ENCODE measurements at places on chromosomes 4 and X.

DNA sequence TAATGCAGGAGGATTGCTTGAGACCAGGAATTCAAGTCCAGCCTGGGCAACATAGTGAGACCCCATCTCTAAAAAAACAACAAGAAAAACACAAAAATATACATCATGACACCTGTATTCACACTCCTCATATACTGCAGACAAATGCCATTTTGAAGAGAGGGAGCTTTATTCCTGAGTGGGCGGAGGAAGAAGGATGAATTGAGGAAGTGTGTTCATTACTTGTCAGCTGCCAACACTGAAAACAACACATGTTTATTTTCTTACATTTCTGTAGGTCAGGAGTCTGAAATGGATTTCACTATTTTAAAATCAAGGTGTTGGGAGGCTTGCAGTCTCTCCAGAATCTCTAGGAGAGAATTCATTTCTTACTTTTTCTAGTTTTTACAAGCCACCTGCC, 47.2 kb upstream of the CD99 start:
- no peak for DNase-seq

DNA sequence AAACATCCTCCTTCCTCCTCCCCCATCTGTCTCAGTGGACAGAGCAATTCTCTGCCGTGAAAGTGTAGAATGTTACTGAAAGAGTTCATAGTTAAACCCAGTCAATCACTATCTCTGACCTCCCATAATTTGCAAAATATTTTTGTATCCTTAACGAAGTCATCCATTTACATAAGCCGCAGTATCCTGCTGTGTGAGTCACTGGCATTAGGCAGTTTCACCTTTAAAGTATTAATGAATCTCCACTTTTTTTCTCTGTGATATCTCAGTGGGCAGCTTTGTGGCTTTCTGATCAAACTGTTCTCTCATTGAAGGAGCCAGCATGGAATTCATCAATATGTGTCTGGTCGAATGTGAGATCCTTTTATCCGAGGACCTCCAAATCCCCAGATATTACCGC, 678.6 kb upstream of the TENM3 start:
- no peak for DNase-seq

GRCh38 chr4:177119691-177120090, 190.0 kb upstream of the NEIL3 start:
- no peak for DNase-seq

GRCh38 chrX:150366951-150367545, 3.9 kb downstream of the MAMLD1 start:
- no peak for DNase-seq

DNA sequence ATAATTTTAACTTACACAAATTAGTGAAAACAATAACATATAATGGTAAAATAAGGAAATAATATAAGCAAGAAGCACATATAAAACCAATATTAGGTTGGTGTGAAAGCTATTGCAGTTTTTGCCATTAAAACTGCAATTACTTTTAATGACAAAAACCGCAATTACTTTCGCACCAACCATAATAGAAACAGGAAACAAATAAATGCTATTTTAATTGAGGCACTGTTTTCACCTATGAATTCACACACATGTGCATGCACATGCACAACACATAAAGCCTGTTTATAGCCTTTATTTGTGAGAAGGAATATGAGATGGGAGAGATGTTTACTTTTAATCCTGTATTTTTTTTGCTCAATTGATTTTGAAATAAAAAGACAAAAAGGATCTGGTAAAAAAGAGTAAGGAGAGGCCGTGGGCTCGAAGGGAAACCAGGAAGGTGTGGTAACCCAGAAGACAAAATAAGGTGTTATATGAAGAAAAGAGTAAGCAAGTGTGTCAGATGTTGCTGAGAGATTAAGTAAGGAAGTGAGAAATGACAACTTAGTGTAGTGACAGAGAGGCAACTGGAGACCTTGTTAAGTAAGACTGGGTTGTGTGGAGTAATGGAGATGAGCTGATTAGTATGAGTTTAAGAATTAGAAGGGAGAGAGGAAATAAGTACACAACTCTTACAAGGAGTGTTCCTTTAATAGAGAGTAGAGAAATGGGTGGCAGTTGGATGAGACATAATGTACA, 69.0 kb downstream of the KLHL13 start:
- no peak for DNase-seq

- no peak for DNase-seq
These were observed 12.0 kb downstream of the TMSB4X start for GRCh38 chrX:12986886-12987285.

DNA sequence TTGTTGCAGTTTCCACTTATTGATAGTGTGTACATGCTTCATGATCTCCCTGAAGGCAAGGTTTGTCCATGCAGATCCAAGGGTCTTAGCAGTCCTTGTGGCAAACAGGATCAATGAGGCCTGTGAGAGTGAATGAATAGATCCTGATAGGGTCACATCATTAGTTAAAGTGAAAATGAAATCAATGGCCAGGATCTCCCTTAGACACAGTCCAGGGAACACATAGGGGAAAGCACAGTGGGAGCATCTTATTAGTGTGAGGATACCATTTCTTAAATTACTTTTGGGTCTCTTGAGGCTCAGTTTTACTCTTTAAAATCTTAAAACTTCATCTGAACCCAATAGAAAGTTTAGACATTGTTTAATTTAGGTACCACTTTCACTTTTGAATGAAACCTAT, 59.3 kb downstream of the ARHGAP6 start:
- DNase-seq, result no peak

- DNase-seq, result peak; percentile 43
These were observed 301.7 kb downstream of the ADGRL3 start for GRCh38 chr4:61501812-61502211.

DNA sequence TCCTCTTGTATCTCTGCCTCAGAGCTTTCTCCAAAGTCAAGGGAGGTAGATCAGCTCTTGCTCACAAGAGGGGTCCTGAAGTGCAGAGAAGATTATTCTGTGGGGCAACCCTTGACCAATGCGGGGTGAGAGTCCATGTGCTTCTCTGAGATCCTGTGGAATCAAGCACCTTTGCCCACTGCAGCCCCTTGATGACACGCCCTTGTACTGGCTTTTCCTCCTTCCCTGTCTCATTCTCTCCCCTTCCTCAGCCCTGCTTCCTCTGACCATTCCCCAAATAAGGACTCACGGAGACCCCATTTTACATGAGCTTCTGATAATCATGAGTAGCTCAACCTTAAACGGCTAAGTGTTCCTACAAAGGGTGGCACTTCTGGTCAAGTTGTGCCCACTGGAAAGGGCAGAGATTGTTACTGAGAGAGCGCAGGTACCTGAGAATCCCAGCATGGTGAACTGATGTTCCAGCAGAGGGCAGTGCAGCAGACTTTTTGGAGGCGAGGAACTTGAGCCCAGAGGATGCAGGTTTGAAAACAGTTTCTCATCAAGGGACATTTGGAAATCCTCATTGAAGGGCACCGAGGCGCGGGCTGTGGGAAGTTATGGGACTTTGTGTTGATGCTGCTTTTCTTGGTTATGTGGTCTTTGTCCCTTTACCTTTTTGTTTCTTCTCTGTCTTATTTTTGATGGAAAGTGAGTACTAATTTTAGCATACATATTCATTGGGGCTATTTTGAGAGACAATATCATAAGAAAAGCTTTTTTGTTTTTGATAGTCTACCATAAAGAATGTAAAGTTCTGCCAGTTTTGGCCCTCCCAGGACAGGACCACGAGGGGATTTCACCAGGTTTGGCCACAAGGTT, 201.3 kb downstream of the RBM46 start:
- DNase-seq, result peak; percentile 58

GRCh38 chrX:123884809-123885408, 25.1 kb downstream of the XIAP start:
- peak; percentile 60 for DNase-seq

DNA sequence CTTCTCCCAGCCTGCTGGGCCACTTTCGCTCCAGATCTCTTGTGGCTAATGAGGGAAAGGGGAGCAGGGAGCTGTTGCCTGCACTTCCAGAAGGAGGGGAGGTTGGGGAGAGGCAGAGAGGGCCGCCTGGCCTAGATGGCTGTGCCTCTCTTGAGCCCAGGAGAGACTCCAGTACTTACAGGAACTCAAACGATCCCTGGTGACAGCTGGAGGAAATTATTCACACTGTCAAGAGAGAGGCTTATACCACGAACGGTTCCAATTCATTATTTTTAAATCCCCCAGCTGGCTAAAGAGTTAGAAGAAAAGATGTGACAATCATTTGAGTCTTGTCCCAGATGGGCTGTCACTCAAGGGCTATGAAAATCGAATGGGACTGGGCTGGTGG, 96.1 kb downstream of the PHKA2 start:
- DNase-seq, result no peak

- peak; percentile 50 for DNase-seq
These were observed 583 bp downstream of the RASL11B start for GRCh38 chr4:52862639-52863161.

DNA sequence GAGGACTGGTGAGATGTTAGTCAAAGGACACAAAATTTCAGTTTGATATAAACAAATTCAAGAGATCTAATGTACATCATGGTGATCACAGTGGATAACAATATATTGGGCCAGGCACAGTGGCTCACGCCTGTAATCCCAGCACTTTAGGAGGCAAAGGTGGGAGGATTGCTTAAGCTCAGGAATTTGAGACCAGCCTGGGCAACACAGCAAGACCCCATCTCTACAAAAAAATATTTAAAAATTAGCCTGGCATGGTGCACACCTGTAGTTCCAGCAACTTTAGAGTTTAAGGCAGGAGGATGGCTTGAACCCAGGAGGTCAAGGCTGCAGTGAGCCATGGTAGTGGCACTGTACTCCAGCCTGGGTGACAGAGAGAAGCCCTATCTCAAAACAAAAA, 8.7 kb downstream of the SCARB2 start:
- DNase-seq, result no peak

GRCh38 chr4:137609718-137610430, 77.6 kb upstream of the PCDH18 start:
- no peak for DNase-seq

DNA sequence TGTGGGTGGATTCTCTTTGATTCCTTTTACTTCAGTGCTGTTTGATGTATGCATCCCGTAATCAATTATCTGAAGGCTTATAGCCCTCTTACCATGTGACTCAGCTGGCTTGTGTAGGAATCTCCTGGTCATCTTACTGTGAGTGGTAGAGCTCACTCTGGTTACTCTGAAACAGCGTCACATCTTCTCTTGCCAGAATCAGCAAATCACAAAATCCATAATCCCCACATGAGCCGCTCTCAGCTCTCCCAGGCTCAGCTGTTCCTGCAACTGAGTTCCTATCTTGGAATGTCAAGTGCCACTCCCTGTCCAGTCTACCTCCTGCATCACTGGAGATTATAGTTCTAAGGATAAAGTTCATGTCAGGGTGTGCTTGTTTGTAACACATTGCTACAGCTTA, 278.0 kb downstream of the FBXO8 start:
- no peak for DNase-seq

- DNase-seq, result no peak
These were observed 61.1 kb downstream of the PACRGL start for GRCh38 chr4:20761382-20761781.

GRCh38 chrX:72634331-72634730, 61.7 kb upstream of the HDAC8 start:
- no peak for DNase-seq

GRCh38 chrX:37958525-37959211, 47.7 kb upstream of the SYTL5 start:
- DNase-seq, result no peak

- peak; percentile 56 for DNase-seq
These were observed 12.4 kb downstream of the YIPF6 start for GRCh38 chrX:68511255-68511654.

- no peak for DNase-seq
These were observed at the start of gene SMPX for GRCh38 chrX:21757960-21758359. Gene SMPX, minus strand, starts transcription at chrX:21758116. Its CDS starts 3,826 bp downstream, at chrX:21754290.

- no peak for DNase-seq
These were observed 235.4 kb downstream of the HNRNPD start for GRCh38 chr4:82138374-82138773.

DNA sequence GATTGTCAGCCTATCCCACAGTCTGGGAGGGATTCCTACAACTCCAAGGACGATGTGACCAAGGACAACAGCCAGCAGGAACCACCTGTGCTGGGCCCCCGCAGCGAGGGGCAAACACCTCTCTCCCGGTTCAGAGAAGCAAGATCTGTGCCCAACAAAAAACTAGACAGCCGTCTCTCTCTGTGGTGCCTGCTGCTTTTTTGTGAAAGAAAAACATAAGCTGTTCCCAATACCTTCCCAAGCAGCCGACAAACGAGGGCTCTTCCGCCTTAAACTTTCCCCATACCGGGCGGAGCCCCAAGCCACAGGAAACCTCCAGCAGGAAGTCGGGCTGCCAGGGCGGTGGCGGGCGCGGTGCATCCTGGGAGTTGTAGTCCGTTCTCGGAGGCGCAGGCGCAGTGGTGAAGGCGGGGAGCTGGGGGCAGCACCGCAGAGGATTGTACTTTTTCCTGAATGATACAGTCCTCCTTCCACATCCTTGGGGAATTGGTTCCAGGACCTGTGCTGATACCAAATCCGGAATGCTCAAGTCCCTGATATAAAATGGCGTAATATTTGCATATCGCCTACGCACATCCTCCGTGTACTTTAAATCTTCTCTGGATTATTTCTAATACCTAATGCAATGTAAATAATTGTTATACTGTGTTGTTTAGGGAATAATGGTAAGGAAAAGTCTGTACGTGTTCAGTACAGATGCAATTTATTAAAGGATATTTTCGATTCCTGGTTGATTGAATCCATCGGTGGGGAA, 63.1 kb upstream of the IRF2 start:
- DNase-seq, result peak; percentile 89

DNA sequence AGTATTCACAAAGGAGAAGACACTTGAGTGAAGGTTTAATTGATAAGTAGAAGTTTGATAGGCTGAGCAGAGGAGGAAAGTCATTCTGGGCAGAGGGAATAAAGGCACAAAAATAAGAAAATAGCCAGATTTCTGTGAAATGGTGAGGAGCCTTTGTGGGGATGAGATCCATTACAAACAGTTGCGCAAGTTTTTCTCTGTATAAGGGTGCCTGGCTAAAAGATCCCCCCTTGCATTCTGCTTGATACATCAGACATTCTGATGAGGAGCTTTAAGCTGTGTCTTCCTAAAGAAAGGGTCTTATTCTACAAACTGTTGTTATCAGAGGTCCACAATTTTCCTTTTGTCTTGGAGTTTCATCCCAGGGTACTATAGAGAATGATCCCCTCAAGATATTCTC, 112.0 kb downstream of the ARHGAP36 start:
- no peak for DNase-seq

GRCh38 chr4:41976775-41977516, 4.6 kb upstream of the DCAF4L1 start:
- no peak for DNase-seq

DNA sequence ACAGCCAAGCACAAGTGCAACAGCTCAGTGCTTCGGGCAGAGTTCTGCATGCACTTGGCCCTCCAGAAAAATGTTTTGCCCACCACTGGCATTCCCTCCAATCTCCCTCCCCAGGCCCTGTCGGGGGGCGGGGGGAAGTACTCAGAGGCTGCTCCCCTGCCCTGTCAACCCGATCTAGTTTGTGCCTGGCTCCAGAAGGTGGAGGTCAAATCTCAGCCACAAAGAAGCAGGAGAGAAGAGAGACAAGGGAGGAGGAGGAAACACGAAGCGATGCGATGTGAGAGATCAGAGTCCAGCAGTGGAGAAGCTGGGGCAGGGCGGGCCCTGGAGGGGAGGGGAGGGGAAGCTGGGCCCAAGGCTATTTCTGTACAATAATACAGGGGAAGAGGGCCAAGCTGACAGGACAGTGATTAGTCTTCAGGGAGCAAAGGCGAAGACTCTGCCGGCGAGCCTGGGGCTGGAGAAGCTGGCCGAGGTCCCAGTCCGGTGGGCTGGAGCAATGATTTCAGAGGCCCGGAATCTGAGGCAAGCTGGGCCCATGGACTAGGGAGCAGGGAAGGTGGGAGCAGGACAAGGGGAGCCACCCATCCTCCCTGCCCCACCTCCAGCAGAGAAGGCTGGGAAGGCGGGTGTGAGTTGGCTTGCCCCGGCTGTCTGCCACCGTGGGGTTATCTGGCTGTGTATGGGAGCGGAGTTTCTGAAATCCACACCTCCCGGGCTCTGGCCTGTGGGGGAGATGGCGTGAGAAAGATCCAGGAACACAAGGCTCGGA, 167.1 kb downstream of the EFNB1 start:
- DNase-seq, result no peak

All from SK-N-SH (cell line).